ENCODE measurements at places on chromosomes 12 and 14.

- no peak for DNase-seq
These were observed 31.7 kb upstream of the GPRC5A start for GRCh38 chr12:12859690-12860089.

DNA sequence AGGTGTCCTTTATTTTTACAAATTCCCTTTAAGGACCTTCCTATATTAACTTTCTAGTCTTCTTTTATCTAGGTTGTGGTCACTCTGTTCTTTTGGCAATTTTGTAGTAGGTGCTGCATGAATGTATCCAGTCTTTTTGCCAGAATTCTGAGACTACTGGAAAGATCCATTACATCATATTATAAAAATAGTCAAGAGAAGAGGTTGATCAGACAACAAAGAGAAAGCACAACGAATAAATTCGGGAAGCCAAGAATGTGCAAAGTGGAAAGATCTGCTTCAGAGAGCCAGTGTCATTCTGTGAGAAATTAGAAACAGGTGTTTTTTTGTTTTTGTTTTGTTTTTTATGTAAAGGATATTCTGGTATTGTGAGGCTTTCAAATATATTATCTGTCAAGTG, 15.8 kb upstream of the SLC16A7 start:
- DNase-seq: no peak

DNA sequence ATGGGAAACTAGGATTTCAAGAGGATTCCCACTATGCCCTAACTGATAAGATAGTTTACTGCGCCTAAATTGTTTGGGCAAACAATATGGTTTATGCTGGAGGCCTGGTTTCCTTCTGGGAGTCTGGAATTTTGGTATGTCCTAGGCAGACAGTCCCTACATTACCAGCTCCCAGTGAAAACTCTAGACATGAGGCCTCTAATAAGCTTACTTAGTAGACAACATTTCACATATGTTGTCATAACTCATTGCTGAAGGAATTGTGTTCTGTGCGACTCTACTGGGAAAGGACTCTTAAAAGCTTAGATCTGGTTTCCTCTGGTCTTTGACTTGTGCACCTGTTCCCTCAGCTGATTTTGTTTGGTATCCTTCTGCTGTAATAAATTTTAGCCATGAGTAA, 18.0 kb upstream of the PRPF39 start:
- no peak for DNase-seq

DNA sequence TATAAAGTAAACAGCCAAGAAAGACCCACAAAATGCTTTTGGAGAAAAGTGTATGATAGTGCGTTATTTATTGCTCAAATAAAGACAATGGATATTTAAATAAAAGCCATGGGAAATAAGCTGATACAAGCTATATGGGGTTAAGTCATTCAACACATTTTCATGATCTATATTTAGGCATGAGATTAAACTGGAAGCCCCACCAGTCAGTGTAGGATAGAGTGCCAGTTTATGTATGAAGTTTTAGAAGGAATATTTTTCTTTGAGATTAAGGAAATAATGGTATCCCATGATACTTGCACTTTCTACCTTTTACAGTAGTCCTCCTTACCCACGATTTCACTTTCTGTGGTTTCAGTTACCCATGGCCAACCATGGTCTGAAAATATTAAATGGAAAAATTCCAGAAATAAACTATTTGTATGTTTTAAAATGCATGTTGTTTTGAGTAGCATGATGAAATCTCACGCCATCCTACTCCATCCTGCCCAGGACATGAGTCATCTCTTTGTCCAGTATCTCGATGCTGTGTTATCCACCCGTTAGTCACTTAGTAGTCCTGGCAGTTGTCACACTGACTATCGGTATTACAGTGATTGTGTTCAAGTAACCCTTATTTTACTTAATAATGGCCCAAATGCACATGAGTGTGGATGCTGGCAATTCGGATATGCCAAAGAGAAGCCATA, 22.3 kb downstream of the SYT1 start:
- no peak for DNase-seq

DNA sequence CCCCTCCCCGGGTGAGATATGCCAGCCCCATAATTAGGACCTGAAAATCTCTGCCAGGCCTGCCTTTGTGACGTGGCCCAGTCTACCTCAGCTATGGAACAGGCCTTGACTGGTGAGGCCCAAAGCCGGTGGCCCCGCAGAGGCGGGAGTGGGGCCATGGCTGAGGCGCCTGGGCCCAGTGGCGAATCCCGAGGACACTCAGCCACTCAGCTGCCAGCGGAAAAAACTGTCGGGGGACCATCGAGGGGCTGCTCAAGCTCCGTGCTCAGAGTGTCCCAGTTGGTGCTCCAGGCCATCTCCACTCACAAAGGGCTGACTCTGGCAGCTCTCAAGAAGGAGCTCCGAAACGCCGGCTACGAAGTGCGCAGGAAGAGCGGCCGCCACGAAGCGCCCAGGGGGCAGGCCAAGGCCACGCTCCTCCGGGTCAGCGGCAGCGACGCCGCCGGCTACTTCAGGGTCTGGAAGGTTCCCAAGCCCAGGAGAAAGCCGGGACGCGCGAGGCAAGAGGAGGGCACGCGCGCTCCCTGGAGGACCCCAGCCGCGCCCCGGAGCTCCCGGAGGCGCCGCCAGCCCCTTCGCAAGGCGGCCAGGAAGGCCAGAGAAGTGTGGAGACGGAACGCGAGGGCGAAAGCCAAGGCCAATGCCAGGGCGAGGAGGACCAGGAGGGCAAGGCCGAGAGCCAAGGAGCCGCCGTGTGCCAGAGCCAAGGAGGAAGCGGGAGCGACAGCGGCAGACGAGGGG, 21.4 kb downstream of the ZNF641 start:
- no peak for DNase-seq

GRCh38 chr12:80838708-80839107, 99.0 kb downstream of the LIN7A start:
- DNase-seq: no peak

- DNase-seq: no peak
These were observed 181.9 kb upstream of the NPAS3 start for GRCh38 chr14:32756775-32757174.

GRCh38 chr12:107275530-107275929, 182.2 kb upstream of the CRY1 start:
- no peak for DNase-seq

DNA sequence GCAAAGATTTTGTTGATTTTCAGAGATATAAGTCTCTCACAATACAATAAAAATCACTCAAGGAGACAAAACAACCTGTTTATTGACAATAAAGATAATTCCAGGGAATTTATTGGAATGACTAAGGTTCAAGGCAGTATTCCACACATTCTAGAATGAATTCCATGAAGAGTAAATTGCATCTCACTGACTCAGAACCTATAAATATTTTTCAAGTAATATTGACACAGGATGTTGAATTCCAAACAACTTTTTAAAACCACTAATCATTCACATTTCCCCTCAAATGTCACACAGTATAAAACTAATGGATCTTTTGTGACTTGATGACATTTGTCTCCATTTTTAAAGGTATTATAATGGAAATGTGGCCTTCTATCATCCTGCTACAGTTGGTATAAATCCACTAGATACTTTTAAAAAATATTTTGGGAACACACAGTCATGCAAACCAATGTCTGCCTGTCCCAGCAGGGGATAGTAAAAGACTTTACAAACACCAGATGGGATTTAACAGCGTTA, 42.1 kb upstream of the LGR5 start:
- DNase-seq: no peak

- peak; percentile 80 for DNase-seq
These were observed 50.8 kb downstream of the DGLUCY start for GRCh38 chr14:91164676-91165075.

DNA sequence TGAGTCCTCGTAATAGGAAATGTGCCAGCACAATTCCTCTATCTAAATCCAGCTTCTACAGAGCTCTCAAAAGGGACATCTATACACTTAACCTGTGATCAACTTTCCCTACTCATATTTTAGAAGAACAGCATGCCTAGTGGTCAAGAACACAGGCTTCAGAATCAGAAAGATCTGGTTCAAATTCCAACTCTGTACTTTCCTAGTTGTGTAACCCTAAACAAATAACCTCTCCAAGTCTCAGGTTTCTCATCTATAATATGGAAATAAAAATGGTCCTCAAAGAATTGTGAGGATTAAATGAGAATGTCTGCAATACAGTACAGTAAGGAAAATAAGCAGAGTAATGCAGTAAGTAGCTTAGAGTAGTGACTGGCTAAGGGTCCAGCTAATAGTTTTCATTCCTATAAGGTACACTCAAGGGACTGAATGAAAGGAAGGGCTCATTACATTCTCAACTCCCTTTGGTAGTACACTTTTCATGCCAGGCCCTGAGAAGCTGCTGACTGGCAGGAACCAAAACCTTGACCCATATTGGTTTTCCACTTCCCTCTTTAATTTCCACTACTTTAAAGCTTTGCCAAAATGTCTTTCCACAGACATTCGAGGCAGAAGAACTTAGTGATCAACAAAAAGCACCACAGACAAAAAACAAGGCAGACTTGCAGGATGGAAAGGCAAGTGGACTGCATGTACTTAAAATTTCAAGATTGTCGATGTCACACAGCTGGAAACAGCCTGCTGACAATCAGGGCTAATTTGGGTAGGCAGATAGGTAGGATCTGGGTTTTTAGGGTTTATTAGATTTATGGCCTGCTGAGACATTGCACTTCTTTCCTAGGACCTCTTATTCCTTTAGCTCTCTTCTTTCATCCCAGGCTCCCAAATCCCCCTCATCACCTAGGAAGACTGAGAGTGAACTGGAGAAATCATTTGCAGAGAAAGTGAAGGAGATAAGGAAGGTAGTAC, 4.3 kb downstream of the CCDC196 start:
- DNase-seq: no peak

- no peak for DNase-seq
These were observed 83.6 kb downstream of the BBS10 start for GRCh38 chr12:76264611-76265012.

DNA sequence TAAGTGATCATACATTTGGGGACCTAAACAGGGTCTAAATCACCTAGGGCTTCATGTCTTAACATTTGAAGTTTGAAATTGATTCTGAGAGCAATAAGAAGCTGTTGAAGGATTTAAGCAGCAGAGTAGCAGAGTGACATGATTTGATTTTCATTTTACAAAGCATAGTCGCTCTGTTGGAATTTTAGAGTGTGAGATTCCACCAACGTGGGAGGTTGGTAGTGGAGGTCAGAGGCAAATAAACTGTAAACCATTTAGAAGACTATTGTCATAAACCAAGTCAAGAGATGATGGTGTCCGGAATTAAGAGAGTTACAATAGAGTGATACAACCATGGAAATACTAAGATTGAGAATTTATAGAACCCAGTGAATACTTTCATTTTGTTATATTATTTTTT, 52.7 kb upstream of the ZDHHC17 start:
- no peak for DNase-seq

DNA sequence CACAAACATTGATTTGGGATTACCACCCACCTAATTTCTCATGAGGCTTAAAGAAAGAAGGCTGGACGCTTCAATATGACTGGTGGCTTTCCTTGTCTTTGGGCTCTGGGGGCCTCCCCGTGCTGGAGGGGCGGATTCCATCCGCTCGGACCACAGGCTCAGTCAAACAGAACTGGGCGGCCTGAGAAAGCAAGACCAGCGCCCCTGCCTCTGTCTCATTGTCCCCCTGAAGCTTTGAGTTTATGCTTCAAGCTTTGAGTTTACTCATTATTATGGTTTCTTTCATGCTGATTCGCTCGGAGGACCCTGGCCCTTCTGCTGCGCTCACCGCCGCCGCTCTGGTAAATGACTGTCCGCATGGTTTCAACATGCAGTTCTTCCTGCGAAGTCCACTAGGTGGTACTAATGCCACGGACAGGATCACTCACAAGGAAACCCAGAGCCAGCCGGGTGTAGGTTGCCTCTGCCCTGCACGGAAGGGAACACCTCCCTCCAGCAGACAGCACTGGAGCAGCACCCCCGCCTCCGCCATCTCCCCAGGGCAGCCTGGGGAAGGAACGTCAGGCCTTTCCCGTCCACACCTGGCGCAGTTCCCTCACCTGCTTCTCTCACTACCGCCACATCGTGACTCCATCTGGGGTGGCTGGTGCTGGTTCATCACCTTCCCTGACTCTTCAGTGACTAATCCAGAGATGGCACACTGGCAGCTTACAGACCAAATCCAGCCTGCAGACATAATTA, 13.2 kb upstream of the TIGAR start:
- no peak for DNase-seq

- DNase-seq: no peak
These were observed 116.6 kb downstream of the DAD1 start for GRCh38 chr14:22472466-22472865.

DNA sequence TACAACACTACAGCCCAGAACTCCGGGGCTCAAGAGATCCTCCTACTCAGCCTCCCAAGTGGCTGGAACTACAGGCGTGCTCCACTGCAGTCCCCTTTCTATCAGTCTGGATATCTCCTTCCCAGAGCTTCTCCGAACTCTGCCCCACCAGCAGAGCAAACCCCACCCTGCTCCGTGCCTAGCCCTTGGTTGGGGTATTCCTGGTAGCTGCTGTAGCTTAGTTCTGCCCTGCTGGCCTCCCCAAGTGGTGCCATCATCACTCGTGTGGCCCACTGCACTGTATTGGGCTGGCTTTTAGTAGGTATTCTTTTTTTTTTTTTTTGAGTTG, 9.5 kb downstream of the HSP90AA1 start:
- DNase-seq: no peak

GRCh38 chr12:63989301-63989845, 144.9 kb downstream of the SRGAP1 start:
- DNase-seq: no peak

DNA sequence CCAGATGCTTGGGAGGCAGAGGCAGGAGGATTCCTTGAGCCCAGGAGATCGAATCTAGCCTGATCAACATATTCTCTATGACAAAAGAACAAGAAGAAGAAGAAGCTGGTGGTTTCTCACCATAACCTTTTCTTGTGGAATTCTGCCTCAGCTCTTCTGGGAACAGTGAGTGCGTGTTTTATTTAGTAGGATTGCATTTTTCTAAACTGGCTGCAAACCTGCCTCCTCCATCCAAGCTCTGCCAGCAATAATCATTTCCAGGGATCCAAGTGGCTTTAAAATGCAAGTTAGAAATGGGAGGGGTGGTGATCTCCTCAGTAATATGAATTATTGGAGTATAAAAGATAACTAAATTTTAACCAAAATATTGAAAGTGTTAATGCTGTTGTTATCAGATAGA, 46.1 kb upstream of the MMP17 start:
- no peak for DNase-seq

GRCh38 chr14:88248606-88249005, 74.5 kb downstream of the KCNK10 start:
- no peak for DNase-seq

All from C1 segment of cervical spinal cord (tissue), 14 donors.